ENCODE measurements at places on chromosomes 3 and 15.

GRCh38 chr3:38583688-38584087 is 65.8 kb downstream of the SCN5A start:
- DNase-seq, result no peak

DNA sequence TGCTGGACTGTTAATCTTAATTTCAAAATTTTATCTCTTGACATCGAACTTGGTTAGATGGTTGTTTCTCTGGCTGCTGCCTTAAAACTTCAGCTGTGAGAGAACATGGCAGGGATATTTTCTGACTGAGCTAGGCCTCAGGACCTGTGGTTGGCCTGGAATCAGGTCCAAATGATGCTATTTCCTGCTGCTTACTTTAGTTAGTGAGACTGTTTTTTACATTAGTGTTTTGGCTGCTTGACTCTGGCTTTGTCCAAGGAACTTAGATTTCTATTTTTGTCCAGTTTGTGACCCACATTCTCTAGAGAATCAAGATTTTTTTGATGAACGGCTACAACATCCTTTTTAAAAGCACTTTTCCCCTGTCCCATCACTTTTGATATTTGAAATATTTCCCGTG is 497.9 kb upstream of the SGO1 start:
- no peak for DNase-seq

GRCh38 chr15:68939501-68939900 is 9.2 kb downstream of the SPESP1 start:
- DNase-seq, result no peak

GRCh38 chr3:197298945-197299854 is 788 bp upstream of the DLG1 start:
- peak; percentile 72 for DNase-seq

- DNase-seq, result no peak
Measured at GRCh38 chr3:25069970-25070369, 358.1 kb upstream of the RARB start.

DNA sequence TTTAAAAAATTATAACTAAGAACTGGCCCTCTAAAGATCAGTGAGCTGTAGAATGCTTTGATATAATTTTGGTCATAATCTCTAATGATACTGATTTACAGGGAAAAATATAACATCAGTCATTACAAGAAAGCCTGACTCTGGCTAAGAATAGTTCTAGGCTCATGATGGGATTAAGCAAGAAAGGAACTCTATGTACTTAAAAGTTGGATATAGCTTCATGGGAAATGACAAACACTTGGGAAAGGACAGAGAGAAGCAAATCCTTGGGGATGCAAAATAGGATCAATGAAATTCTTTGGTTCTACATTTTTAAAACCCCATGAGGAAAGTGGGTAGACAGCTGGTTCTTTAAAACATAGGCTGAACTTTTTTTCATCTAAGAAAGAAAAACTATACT is 472.7 kb upstream of the NR2F2 start:
- no peak for DNase-seq

- DNase-seq, result peak; percentile 81
Measured at GRCh38 chr15:66834881-66835878, 133.1 kb downstream of the SMAD6 start.

- no peak for DNase-seq
Measured at GRCh38 chr3:45832699-45833098, 9.2 kb downstream of the LZTFL1 start.

GRCh38 chr15:39124553-39125171 is 456.2 kb upstream of the THBS1 start:
- no peak for DNase-seq

DNA sequence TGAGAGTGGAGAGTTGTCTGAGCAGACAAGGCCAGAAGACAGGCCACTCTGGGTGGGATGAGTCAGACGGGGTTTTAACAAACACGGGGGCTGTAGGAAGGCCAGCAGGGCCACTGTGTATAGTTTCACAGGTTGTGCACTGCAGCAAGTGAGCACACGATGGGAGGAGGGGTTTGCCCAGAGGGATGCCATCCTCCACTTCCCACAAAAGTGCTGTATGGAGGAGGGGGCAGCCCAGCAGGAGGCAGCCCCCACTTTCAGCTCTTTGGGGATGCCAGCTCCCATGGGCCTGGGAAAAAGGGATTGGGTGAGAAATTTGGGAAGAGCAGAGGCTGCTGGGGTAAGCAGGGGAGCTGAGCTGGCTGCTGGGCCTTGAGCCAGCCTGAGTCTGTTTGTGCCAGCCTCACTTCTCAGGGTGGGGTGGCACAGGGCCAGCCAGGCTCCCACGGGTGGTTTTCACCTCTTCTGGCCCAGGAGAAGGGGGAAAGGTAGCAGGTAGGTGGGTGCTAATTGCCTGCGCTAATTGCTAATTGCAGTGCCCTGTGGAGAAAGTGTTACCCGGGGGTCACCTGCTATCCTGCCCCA is 6.7 kb downstream of the ZBTB47 start:
- peak; percentile 70 for DNase-seq

GRCh38 chr3:175764722-175765121 is 905.6 kb downstream of the NAALADL2 start:
- no peak for DNase-seq

DNA sequence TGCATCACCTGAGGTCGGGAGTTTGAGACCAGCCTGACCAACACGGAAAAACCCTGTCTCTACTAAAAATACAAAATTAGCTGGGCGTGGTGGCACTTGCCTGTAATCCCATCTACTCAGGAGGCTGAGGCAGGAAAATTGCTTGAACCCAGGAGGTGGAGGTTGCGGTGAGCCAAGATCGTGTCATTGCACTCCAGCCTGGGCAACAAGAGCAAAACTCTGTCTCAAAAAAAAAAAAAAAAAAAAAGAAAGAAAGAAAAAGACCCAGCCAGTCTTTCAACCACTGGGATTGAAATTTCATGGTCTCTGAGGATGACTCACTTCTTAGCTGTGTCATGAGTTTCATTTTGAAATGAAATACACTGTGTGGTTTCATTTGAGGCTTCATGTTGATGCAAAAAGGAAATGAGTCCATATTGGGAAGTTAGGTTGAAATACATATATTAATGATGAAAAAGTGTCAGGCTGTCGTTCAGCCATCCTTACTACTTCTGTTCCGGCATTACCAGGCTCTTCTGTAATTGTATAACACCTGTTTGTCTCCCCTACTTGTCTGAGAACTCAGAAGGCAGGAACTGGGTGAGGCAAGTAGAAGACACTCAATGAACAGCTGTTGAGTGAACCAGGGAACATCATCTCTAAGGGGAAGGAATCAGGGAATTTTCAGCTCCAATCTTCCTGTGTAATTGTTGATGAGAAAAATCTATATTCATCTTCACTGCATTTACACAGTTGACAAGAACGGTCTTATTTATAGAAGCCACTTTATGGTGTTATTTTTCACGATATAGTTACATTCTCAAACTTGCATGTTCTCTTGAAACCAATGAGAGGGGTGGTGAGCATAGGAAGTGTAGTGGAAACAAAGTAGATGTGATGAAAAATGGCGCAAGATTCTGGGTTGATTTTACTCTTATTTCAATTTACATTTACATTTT is 87.4 kb downstream of the NFKBIZ start:
- no peak for DNase-seq

DNA sequence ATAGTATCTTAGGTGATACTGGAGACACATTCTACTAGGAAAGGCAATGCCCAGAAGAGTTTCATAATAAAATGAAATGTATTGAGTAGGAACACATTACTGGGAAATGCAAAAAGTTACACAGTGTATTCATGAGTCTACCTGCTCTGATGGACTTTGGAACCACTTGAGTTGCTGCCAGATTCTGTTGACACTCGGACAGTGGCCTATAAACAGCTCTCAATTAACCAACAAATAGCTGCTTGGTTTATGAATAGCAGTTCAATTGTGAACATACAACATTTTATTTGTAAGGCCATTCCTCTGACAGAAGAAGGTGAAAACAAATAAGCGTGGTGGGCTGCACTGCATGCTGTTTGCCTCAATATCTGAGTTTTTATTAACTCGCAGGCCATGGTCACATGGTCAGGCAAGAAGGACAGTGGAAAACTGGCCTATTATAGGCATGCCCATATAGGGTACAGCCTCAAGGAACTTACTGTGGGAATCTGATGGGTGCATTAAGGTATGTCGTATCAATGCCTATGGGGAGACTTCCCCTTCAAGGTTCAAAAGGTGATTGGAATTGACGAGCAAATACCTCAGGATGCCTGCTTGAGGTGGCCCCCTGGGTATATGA is 66.2 kb downstream of the C3orf80 start:
- DNase-seq, result no peak

DNA sequence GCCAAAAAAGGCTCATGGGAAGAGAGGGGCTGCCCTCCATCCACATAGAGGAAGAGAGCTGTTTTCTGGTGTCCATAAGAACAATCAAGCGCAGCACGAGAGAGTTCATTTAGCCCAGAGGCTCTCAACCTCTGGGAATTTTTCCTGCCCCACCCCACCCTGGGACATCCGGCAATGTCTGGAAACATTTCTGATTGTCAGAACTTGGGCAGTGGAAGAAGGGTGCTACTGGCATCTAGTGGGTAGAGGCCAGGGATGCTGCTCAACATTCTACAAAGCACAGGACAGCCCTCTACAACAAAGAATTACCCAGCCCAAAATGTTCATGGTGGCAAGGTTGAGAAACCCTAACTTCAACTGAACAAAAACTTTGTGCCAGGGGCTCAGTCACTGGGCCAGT is 92.9 kb downstream of the RAB11A start:
- no peak for DNase-seq

DNA sequence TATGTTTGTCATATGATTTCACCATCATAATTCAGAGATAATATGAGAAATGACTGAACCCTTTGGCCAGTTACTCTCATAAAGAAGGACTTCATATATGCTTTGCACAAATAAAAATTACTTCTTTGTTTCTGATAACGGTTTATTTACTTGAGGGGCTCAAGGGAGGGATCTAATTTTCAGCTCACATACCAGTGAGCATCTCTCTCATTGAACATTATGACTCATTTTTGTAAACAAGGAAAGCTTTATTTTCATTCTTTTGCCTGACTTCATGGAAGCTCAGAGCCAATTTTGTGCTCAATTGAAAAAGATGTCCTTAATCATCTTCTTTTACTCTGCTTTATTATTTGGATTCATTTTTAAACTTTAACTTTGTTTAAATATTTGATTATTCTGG is 5.8 kb downstream of the NLGN1 start:
- DNase-seq, result no peak

DNA sequence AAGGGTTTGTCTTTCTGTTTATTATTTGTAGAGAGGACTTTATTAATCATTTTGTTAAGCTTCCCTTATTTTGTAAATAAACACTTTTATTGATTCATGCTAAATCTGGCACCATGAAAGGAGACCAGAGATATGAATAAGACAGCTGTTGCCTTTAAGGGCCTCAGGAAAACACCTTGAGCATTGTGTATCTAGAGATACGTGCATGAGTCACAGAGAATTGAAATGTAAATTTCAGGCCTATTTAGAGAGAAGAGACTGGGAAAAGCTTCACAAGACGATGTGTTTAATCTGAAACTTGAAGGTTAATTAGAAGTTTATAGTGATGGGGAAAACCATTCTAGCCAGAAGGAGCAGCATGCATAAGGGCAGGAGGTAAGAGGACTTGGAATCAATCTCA is 28.6 kb upstream of the UTS2B start:
- DNase-seq, result no peak

DNA sequence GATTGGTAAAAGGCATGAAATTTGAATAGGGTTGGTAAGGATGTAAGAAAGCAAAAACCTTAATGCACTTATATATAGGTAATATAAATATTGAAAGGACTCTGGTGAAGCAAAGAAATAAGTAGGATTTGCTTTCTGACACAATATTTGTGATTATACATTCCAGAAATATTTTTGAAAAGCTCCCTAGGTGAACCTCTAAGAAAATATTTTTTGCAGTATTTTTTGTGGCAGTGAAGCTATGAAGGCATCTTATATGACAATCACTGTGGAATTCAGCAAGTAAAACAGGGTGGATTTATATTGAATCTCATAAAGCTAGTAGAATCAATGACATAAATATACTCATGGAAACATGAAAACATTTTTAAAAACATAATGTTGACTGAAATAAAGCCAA is 119.6 kb upstream of the EPHA3 start:
- DNase-seq, result no peak

- no peak for DNase-seq
Measured at GRCh38 chr3:126480861-126481260, 5.2 kb upstream of the ZXDC start.

DNA sequence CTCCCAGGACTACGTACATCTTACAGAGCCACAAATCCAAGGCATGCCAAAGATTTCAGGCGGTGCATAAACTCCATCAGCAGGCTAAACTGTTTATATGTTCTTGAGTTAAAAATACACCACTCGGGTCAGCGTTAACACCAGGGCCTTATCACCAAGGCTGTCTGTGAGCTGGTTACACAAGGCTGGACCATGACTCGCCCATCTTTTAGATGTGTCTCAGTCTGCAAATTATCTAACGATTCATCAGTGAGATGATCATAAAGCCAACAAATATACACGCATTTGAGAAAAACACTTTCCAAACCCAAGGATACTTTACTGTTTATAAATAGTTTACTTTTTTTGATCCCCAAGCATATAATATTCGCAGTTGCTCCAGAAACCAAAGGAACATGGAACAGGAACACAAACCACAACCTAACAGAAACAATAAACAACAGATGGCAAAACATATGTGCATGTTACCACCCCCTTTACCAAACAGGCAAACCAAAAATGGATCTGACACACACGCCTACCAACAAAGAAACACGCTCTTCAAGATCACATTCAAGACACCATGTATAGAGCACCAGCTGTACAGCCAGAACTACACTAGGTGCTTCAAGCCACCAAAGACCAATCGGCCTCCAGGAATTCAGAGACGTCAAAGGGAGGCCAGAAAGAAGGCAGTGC is 15.4 kb downstream of the LRIG1 start:
- no peak for DNase-seq

GRCh38 chr3:165854696-165855095 is 17.5 kb upstream of the BCHE start:
- DNase-seq, result no peak

DNA sequence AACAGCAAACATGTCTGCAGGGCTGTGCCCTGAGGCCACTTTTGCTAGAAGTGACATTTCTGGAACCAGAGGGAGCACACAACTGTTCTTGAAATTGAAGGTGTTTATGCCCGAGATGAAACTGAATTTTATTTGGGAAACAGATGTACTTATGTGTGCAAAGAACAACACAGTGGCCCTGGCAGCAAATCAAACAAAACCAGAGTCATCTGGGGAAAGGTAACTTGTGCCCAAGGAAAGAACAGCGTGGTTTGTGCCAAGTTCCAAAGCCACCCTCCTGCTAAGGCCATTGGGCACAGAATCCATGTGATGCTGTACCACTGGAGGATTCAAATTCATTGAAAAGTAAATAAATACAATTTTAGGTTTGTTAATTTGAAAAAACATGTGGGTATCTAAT is 31.2 kb upstream of the RARRES1 start:
- DNase-seq, result peak; percentile 77

Data from thyroid gland (tissue), 4 donors.